ENCODE measurements at places on chromosomes 7 and 10.

DNA sequence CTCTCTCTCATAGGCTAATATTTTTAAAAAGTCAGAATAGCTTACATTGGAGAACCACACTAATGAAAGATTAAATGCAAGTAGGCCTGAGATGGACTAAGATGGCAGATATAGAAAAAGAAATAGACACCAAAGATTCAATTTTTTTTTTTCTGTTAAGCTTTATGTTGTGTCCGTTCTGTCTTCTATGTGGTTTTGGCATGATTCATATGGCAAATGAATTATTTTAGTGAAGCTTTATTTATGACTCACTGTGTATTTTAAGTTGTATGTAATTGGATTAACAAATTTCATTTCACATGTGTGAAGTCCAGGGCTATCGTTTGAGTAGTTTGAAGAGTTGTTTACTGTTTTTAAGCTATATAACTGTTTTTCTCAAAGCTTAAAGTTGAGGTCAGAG, 214.8 kb downstream of the CAMK1D start:
- no peak for DNase-seq

DNA sequence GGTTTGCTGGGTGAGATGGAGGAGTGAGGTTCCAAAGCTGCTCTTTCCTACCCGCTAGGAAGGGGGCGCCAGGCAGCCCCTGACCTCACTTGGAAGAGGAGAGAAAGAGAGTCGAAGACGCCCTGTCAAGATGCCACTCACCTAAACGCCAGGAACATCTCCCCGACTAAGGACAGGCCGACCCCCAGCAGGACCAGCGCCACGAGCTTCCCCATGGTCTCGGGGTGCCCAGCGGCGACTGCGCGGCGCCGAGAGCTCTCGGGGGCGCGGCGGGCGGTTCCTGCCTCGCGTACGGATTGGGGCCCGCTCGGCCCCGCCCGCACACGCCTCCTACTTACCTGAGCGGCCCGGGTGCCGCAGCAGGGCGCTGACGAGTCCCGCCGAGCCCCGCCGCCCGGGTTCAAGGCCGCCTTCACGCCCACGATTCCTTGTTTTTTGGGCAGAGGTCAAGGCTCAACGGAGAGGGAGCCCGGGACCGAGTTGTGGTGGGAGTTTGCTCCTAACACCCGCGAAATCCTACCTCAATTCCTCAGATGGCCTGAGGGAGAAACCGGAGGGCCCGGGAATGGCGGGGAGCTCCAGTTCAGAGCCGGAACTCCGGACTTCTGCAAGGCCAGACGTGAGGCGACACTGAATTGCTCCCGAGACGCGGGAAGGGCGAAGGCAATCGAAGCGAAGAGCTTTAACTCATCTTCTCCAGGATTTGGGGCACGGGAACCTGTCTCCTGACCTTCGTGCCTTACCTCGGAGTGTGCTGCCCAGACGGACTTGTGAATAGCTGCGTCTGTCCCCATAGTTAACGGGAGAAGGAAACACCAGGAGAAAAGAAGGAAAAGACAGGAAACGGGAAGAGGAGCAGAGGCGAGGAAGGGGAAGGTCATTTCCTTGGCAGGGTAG, at the start of gene PON3:
Gene PON3 (minus strand): TSS at position 240 of the 897 bp plus-strand sequence. CDS start 25 bp downstream, at position 215.
- peak; percentile 3 for DNase-seq

DNA sequence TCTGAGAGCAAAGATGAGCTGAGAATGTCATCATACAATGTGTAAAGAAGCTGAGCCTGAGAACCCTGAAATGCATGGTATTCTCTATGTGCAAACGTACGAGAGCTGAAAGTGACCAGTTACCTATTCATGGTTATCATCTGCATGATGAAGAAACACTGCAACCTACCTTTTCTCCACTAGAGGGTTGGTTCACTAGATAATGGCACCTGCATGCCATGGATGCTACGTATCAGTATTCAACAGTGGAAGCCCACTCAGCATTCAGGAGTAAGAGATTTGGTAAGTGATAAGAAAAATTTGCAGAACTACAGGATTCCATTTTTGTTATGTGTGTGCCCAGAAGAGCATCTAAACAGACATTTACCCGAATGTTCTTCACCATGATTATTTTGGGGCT, 145.4 kb downstream of the PTPRN2 start:
- no peak for DNase-seq

GRCh38 chr10:91590142-91590903, 42.5 kb downstream of the PPP1R3C start:
- DNase-seq = no peak

DNA sequence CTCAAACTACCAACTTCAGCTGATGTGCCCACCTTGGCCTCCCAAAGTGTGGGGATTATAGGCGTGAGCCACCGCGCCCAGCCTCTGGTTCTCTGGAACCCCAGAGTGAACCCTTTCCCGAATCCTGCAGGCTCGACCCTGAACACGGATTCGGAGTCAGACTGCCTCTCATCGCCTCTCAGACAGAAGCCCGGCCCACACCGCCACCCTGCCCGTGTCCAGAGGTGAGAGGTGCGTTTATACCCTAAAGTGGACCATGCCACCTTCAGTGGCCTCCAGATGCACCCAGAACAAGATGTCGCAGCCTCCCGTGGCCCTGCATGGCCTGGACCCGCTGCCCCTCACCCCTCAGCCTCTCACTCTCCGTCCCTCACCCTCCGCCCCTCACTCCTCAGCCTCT, 64.9 kb upstream of the GNA12 start:
- no peak for DNase-seq

GRCh38 chr7:7207876-7208275, 25.5 kb downstream of the C1GALT1 start:
- DNase-seq = no peak

- DNase-seq = no peak
Measured at GRCh38 chr10:118564652-118565051, 30.8 kb downstream of the PRLHR start.

DNA sequence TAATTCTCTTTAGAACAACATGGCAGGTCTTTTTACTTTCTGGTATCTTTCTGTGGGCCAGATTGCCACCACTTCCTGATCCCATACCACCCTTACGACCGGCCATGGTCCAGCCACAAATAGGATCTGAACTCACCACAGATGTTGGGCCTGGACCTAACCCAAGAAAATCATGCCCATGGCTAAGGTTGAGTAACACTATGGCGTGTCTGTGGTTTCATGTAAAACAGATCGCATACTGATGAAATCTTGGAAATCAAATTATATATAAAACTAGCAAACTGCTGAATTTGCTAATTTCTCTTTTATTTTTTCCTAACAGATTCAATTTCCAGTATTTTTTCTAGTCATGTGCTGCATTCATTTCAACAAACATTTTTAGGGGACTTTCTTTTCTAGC, 77.2 kb downstream of the CH25H start:
- DNase-seq = no peak

DNA sequence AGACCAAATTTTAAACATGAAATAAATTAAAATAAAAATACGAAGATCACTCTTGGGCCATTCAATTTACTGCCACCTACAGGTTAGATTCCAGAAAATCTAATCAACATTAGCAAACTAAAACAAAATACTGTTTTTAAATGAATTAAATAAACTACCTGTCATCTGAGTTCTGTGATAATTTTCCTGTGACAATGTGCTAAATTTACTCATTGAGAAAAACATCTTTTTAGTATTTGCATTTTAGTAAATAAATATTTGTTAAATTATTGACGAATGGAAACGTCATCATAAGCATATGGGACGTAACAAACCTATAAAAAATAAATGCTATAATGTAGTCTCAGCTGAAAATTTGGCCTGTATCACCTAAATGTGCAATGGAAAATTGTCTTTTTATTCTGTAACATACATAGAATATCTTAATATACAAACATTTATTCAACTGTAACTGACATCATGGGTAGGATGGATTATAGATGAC, 72.1 kb downstream of the ITGB8 start:
- DNase-seq = no peak

- DNase-seq = no peak
Measured at GRCh38 chr7:50492770-50493519, 42.8 kb upstream of the FIGNL1 start.

- no peak for DNase-seq
Measured at GRCh38 chr10:51767103-51767763, 67.8 kb upstream of the CSTF2T start.

- DNase-seq = no peak
Measured at GRCh38 chr7:150428671-150429451, 21.6 kb upstream of the GIMAP8 start.

DNA sequence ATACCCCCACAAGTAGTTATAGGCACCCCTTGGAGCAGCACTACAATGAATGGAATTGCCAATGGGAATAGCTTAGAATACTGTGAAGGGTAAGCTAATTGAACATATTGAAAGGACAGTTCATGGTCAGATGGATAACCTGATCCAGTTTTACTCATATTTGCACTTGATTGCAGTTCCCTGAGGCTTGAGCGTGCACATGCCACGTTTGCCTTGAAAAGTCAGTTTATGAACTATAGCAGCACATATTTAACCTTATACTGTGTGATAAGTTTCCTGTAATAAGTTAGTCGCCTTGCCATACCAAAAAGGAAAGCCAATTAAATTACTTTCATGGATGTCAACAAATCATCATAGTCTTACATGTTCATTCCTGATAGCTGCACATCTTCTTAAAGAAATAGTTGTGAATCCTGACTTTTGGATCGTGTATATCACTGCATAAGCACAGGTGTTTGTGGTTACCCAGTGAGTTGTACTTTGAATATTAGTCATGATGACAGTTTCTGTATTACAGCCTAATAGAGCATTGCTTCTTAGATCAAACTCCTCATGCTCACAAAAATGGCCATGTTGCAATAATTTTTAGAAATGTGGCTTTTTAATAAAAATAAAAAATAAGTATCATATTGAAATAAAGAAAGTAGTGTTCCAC, 21.6 kb downstream of the DNTT start:
- no peak for DNase-seq

DNA sequence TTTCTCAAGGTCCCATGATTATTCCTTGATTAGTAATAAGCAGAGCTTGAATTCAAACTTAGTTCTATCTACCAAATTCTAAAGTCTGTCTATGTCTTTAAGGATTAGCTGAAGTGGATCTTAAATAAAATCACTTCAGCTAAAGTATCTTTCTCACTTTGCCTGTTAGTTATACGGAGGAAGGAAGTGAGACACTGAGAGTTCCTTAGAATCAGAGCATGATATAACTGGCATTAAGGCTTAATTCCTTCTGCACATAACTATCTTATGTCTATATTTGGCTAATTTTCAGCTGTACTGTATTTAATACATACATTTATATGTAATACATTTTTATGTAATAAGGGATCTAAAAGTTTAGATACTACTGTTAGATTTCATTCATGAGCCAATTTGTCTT, 491.1 kb upstream of the GHITM start:
- no peak for DNase-seq

DNA sequence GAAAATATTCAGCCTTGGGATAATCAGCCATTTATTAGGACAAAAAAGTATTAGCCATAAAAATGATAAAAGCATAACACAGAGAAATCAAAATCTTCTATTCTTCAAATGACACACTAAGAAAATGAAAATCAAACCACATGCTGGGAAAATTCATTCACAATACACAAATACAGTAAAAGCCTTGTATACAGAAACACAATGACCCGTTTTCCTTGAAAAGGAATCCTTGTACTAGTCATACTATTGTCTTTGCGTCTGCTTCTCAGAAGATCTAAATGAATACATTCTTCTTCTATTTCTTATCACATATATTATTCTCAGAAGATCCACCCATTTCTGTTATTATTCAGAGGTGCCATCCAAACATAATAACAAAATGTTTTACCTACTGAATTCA, 749.1 kb downstream of the CNTNAP2 start:
- no peak for DNase-seq

GRCh38 chr10:72379776-72380175, 25.1 kb upstream of the DNAJB12 start:
- DNase-seq = no peak

DNA sequence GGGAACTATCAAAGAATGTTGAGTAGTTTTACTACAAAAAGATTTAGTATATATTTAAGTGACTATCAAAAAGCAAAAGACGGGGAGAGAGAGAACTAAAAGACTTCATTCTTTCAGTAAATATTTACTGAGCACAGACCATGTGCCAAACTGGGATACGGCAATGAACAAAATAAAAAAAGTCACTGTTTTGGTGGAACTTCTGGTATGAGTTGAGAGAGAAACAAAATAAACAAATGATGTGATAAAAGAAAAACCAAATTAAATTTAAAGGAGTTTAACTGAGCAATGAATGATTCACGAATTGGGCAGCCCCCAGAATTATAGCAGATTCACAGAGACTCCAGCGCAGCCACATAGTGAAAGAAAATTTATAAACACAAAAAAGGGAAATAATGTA, 17.8 kb upstream of the AKAP9 start:
- no peak for DNase-seq
